ENCODE measurements at places on chromosomes 1 and 21. TPM values are rescaled to one million over a fixed set of nuclear protein-coding genes. Genes with fewer than 3 reads are reported as not detected.

GRCh38 chr1:3387401-3387800 lies 67.1 kb upstream of the ARHGEF16 start:
- H3K27me3 ChIP-seq = peaks cover 4% of the 10 kb centered on the region
- DNase-seq = no peak
- no peak overlapping the region for H3K27ac ChIP-seq
- H3K36me3 ChIP-seq = no peaks in the 10 kb centered on the region
- H3K4me1 ChIP-seq = no peaks in the 10 kb centered on the region
- no peak overlapping the region for H3K4me3 ChIP-seq

DNA sequence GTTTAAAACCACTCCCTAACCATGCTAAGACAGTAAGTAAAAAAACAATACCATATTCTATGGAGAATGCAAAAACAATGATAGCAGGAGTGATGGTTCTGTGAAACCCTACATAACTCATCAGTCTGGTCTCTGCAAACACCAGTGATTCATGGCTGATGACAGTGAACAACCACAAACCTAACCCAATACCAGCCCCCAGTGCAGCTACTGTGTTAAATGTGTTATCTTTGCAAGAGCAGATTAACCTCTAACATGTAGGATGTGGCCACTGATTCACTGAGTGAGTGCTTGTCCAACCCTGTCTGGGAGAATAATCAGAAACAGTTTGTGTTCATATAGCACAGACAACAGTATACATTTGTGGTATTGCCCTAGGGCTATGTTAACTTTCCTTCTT lies 100.2 kb upstream of the COG2 start:
- H3K27me3 ChIP-seq = peaks cover 3% of the 10 kb centered on the region
- H3K36me3 ChIP-seq = no peaks in the 10 kb centered on the region
- DNase-seq = no peak
- no peak overlapping the region for H3K27ac ChIP-seq

The RNF19B gene
- total RNA-seq = 39.9 TPM

DNA sequence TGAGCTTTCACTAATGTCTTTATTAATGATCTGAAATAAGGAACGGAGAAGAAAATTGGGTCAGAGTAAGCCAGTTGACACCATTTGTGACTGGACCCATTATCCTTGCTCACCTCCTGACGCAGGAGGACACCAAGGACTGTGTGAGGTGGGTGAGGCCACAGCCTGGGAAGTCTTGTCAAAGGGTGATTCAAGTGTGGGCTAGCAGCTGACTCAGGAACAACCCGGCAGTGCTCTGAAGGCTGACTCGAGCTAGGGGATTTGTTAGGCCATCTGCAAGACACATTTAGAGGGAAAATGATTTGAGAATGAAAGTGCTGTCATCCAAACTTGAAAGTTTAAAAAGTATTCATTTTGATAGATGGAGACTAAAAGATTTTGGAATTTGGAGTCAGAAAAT lies 21.2 kb downstream of the PRRX1 start:
- H3K4me1 ChIP-seq = no peaks in the 10 kb centered on the region

- peaks cover 14% of the 10 kb centered on the region for H3K36me3 ChIP-seq
- DNase-seq = no peak
- no peak overlapping the region for H3K27ac ChIP-seq
- H3K4me3 ChIP-seq = no peak overlapping the region
- no peaks in the 10 kb centered on the region for H3K27me3 ChIP-seq
These were observed 15.3 kb downstream of the SRSF4 start for GRCh38 chr1:29166291-29166878.

DNA sequence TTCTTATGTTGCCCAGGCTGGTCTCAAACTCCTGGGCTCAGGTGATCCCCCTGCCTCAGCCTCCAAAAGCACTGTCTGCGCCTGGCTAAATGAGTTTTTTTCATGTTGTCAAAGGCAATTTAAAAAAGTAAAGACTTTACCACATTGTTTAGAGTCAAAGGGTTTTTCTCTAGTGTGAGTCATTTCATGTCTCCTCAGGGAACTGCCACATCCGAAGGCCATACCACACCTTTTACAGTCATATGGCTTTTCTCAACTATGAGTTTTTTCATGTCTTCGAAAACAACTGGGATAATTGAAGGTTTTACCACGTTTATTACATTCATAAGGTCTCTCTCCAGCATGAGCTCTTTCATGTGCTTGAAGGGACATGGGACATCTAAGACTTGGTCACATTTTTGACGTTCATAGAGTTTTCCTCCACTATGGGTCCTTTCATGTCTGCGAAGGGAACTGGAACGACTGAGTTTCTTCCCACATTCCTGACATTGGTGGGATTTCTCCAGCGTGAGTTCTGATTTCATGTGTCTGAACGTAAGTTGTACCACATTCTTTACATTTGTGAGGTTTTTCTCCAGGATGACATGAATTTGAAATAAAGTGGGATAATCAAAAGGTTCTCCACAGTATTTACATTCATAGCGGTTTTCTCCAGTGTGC lies 65.6 kb downstream of the UCHL5 start:
- no peak overlapping the region for H3K4me3 ChIP-seq
- H3K27ac ChIP-seq = no peak overlapping the region
- DNase-seq = no peak
- no peaks in the 10 kb centered on the region for H3K4me1 ChIP-seq

DNA sequence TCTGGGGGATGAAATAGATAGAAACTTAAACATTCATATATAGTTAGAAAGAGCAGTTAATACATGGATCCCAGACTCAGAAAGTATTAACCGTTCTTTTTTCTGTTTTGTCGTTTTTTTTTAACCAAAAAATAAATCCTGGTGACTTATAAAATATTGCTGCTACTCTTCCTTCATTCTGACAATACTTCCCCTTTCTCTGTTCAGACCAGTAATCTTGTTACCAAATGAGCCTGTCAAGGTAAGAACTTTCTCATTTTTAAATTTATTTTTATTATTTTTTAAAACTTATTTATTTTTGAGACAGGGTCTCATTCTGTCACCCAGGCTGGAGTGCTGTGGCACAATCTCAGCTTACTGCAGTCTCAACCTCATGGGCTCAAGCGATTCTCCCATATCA lies 13.7 kb downstream of the PTPN22 start:
- H3K27me3 ChIP-seq = no peaks in the 10 kb centered on the region
- DNase-seq = no peak
- peaks cover 20% of the 10 kb centered on the region for H3K4me1 ChIP-seq
- peaks cover 17% of the 10 kb centered on the region for H3K36me3 ChIP-seq
- no peak overlapping the region for H3K4me3 ChIP-seq

The GPR157 gene
- total RNA-seq = 4.7 TPM

The SLC44A3 gene
- 0.47 TPM for total RNA-seq

- no peaks in the 10 kb centered on the region for H3K36me3 ChIP-seq
- no peak overlapping the region for H3K27ac ChIP-seq
- H3K27me3 ChIP-seq = no peaks in the 10 kb centered on the region
- H3K4me3 ChIP-seq = no peak overlapping the region
- no peak for DNase-seq
- H3K4me1 ChIP-seq = no peaks in the 10 kb centered on the region
These were observed 485.5 kb downstream of the DISC1 start for GRCh38 chr1:232112076-232112475.

GRCh38 chr21:33135925-33136324 lies 66.0 kb downstream of the OLIG1 start:
- no peaks in the 10 kb centered on the region for H3K36me3 ChIP-seq
- no peak overlapping the region for H3K27ac ChIP-seq
- no peaks in the 10 kb centered on the region for H3K27me3 ChIP-seq

All from CD8-positive, alpha-beta memory T cell (primary cell).